ENCODE measurements at places on chromosomes 2 and 18. TPM values are rescaled to one million over a fixed set of nuclear protein-coding genes. Genes with fewer than 3 reads are reported as not detected.

APOB gene
- not detected for total RNA-seq

LONRF2 gene
- total RNA-seq: under 0.01 TPM

CPLX4 gene
- not detected for total RNA-seq

C2orf74 gene
- total RNA-seq: 18.3 TPM

CYS1 gene
- total RNA-seq: 0.58 TPM

LRRFIP1 gene
- 83.2 TPM for total RNA-seq

PLEKHA3 gene
- total RNA-seq: 6.5 TPM

ANKRD12 gene
- 33.7 TPM for total RNA-seq

ITGB6 gene
- total RNA-seq: 0.19 TPM

Data from regular cardiac myocyte (primary cell).